NCI-H1092 treated with DMSO at 0.1 percent for 48 hours (cell line): ENCODE measurements at places on chromosomes 12 and 14.

GRCh38 chr14:96057738-96058137 is 18.6 kb downstream of the C14orf132 start:
- no peak for DNase-seq

- no peak for DNase-seq
Observed at GRCh38 chr12:127270193-127270592, 996.8 kb upstream of the TMEM132C start.

GRCh38 chr12:111546171-111546570 is 52.9 kb downstream of the ATXN2 start:
- DNase-seq = no peak

GRCh38 chr12:42003031-42003430 is 141.6 kb downstream of the GXYLT1 start:
- no peak for DNase-seq

DNA sequence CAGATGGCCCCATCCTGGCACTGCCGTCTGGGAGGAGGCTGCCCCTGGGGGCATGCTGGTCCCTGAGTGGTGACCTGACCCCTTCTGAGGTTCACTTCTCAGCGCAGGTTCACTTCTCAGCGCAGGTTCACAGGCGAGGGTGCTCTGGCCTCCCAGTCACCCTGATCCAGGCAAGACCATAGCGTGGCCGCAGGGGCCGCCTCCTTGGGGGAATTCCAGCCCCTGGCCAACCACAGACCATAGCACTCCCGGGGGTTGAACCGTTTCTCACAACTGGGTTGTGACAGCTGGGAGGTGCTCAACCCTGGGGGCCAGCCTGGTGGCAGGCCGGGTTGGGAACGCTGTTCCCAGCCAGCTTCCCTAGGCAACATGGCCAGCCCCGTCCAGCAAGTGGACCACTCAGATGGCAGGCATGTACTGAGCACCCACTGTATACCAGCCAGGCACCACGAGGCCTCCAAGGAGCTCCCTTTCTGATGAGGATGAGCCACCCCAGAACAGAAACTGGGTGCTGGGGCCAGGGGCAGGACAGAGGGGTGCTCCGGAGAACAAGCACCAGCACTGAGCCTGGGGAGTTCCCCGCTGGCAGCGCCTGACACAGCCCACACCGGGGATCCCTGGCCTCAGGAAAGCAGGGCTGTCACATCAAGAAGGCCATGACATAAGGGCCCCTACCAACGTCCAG is 28.3 kb upstream of the ZFP36L1 start:
- no peak for DNase-seq

- DNase-seq = no peak
Observed at GRCh38 chr14:89534902-89535685, 118.1 kb upstream of the FOXN3 start.

DNA sequence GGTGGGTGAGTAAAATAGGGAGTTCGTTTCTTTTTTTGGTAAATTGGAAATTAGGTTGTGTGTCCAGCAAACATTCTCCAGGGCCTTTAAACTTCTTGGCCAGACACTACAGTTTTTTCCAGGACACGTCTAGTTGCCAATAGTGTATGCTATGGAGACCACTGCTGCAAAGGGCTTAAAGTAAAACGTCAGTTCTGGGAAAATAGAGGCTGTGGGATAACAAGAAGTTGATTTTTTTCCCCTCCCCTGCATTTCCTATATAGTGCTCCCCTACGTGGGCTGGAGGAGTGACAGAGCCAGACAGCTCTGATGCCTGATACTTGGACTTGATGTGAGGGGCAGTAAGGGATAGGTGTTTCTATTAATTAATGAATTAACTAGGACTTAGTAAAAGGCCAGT is 2.4 kb downstream of the ACVR1B start:
- DNase-seq = no peak

- DNase-seq = no peak
Observed at GRCh38 chr12:15527201-15528080, 205.1 kb downstream of the PTPRO start.

DNA sequence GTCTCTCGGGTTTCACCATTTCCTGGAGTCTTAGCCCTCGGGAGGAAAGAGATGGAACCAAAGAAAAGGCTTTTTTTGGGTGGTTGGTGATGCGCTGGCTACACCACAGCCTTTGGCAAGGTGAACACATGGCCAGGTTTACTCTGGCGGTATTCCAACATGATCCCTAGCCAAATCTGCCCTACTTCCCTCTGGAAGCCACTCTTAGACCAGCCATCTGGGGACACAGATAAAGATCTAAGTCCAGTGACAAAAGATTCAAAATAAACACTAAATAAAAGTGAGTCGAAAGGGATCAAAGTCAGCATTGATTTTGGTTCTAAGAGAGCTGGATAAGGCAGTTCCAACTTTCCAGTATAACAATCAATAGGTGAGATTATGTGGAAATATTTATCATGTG is 694.5 kb downstream of the VRK1 start:
- DNase-seq = no peak

- no peak for DNase-seq
Observed at GRCh38 chr14:22370084-22370847, 218.8 kb downstream of the DAD1 start.

- no peak for DNase-seq
Observed at GRCh38 chr14:88316521-88316920, 6.5 kb downstream of the KCNK10 start.

DNA sequence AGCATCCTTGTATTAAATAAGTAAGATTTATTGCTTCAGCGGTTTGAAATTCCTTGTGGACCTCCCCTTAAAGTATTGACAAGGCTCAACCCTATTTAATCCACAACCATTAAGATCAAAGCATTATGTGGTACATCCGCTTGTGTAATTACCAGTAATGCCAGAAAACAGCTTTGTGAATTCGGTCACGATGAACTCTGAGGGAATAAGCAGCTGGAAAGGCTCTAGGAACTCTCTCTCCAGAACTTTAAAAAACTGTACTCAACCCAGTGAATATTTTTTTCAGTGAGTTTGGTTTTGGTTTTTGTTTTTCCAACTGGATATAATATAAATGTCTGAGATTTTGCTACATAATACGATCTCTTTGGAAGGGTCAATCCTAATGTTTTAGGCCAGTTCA is 49.3 kb upstream of the DIO2 start:
- DNase-seq = no peak

DNA sequence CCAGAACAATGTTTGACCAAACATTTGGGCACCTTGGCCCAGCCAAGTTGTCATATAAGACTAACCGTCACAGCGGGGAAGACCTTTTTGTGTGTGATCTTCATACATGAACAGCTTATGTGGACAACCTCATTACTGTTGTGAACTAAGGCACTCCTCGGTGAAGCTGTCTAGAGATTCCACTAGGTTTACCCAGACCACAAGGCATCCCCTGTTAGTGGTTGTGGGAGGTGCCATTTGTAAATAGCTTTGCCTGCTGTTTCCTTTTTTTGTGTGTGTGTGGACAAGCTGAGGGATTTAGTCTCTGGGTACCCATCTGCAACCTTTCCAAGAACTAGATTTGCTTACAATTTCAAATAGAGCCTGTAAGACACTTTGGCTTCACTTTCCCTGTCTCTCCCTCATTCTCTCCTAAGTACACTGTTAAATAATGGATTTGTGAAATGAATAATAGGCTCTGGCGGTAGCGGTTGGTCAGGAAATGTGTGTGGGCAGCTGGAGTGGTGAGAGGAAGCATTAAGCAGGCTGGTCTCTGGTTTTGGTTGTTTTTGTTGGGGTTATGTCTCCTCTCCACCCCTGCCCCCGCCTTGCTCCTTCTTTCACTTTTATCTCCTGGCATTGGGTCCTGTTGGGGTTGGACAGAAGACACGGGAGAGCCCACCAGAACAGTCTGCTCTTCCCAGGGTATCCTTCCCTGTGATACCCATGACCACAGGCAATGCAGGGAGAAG is 727.6 kb downstream of the VRK1 start:
- DNase-seq = peak; percentile 2

- no peak for DNase-seq
Observed at GRCh38 chr14:97046967-97047366, 249.8 kb downstream of the VRK1 start.

GRCh38 chr14:74472601-74473000 is 20.5 kb downstream of the NPC2 start:
- DNase-seq = no peak

GRCh38 chr14:95311752-95312151 is 8.0 kb downstream of the CLMN start:
- no peak for DNase-seq

DNA sequence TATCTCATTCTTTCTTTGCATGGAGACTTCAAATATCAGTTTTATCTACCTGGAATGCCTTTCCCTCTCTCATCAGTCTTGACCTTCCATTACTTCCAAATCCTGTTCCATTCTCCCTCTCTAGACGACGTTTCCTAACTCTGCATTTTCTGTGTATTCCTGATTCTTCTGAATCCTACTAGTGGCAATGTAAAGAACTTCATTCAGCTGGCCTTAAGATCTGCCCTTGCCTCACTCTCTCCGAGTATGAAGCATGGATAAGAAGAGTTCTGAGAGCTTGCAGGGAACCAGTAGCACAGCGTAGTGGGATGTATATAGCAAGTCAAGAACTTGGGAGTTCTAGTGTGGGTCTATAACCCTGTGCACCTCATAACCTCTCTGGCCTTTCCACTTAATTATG is 68.5 kb upstream of the HOXC13 start:
- no peak for DNase-seq

DNA sequence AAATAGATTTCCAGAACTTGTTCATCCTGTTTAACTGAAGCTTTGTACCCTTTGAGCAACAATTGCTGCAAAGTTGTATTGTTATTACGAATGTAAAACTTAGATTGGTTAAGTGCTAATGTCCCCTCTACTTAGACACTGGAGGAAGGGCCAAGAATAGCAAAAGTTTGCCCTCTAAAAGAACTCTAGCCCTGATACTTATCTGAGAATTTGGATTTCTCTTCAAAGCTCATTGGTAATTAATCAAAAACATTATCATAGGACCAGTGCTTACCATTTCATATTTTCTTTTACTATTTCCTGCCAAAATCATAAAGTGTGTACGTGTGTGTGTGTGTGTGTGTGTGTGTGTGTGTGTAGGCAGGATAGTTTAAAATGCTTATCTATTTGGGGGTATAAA is 58.2 kb downstream of the LMNTD1 start:
- DNase-seq = no peak

DNA sequence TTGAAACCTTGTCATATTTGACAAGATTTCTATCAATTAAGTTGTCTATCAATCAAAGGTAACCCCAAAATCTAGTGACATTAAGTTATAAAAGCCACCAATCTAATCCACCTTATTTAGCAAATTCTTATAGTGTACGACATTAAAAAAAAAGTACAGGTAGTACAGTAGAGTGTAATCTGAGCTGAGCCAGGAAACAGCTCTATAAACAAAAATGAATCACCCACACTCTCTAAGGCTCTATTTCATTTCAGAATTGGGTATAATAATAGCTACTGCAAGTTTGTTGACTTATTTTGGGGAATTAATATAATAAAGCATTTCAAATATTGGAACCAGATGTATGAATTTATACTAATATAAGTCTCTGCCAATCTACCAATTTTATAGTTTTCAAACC is 342.4 kb upstream of the FLRT2 start:
- DNase-seq = no peak

- DNase-seq = no peak
Observed at GRCh38 chr14:45559626-45560025, 306.6 kb upstream of the MIS18BP1 start.

- no peak for DNase-seq
Observed at GRCh38 chr12:108825201-108825950, 32.0 kb downstream of the SSH1 start.

DNA sequence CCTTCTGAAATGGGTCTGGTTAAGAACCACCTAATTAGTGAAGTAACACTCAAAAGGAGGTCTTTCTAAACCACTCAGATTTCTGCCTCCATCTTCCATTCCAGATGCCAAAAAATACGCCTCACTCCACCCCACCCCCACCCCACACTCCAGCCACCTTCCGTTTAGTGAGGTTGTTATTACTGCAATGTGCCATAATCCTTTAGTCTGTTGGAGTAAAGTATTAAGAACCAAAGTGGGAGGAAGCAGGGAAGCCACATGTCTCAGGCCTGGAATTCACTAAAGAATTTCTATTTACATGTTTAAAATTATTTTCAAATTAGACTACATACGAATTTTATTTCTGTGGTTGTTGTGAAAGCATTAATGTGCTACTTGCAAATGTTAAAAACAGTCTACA is 7.4 kb downstream of the KIF21A start:
- no peak for DNase-seq

- no peak for DNase-seq
Observed at GRCh38 chr14:65834812-65835211, 422.3 kb downstream of the FUT8 start.

DNA sequence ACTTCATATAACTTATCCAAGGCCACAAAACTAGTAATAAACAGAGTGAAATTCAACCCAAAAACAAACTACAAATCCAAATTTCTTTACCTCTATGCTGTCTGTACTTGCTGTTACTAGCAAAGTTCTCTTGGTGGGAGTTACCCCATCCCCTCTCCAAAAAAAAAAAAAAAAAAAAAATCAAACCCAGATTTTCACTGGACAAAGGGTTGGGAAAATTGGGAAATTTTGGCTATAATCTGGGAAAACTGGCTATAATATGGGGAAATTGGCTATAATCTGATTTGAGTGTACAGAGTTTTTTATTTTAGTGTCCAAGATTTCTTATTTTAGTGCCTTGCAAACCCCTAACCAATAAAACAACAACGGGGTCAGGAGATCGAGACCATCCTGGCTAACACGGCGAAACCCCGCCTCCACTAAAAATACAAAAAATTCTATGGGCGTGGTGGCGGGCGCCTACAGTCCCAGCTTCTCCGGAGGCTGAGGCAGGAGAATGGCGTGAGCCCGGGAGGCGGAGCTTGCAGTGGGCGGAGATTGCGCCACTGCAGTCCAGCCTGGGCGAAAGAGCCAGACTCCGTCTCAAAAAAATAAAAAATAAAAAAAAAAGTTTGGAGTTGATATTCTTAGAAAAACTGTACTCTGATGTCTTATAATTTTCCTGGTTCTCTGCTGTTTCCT is 148.4 kb downstream of the CHST11 start:
- DNase-seq = no peak

GRCh38 chr14:67562025-67562775 is 29.1 kb downstream of the PLEKHH1 start:
- no peak for DNase-seq

- peak; percentile 48 for DNase-seq
Observed at GRCh38 chr14:49516286-49516685, 69.9 kb downstream of the RPS29 start.

GRCh38 chr14:95346820-95347219 is 27.1 kb upstream of the CLMN start:
- DNase-seq = no peak

DNA sequence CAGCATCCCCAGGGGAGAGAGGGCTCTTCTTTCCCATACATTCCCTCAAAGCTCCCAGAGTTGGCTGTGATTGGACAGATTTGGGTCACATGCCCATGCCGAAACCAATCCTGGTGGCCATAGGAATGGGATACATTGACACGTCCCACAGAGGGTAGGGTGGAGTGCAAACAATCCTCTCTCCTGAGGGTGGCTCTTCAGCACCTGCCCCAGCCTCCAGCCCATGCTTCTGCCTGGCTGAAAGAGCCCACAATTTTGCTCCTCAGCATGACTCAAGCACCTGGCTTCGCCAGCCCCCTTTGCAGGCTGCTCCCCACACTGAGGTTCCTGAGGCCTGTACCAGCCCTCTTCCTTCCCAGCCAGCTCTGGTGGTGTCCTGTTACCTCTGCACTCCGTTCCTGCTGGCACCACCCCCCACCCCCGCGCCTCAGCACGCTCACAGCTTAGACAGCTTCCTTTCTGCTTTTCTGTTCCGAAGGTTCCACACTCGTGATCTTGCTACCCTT is 71.7 kb downstream of the CCDC92 start:
- no peak for DNase-seq

- no peak for DNase-seq
Observed at GRCh38 chr14:59069163-59069854, 119.2 kb upstream of the DAAM1 start.
